T-helper 9 cell (primary cell): ENCODE measurements at places on chromosomes 2 and 18.

DNA sequence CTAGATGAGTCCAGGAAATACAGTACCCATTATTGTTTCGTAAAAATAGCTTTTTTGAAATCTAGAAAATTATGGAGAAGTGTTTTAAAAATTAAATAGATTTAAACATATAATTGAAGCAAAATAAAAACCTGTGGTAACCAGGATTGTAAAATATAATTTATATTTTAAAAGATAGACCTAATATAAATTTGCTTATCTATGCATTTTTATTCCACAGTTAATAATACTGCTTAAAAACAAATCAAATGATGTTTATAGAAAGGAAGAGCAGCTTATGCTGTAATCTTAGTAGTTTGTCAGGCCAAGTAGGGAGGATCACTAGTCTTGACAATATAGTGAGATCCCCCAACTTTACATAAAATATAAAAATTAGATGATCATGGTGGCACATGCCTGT is 388.9 kb upstream of the CNTNAP5 start:
- no peak for DNase-seq

DNA sequence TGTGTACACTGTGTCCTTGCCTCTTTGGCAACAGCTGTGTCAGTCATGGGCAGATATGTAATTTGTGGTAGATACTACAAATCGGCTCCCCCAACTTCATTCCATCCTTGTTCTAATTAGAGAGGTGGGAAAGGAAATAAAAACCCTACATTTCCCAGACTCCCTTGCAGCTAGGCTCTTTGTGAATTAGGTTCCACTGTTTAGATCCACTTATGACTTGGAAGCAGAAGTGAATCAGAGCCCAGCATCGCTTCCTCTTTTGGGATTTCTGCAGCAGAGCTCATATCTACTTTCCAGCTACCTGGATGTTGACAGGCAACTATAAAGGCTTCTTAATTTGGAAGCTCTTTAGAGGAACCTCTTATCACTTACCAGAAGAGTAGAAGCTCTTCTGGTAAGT is 34.1 kb upstream of the NARS1 start:
- DNase-seq, result no peak

GRCh38 chr2:10964052-10964790 is 52.5 kb downstream of the KCNF1 start:
- no peak for DNase-seq

GRCh38 chr18:31439807-31440325 is 7.7 kb upstream of the DSG3 start:
- DNase-seq, result no peak

DNA sequence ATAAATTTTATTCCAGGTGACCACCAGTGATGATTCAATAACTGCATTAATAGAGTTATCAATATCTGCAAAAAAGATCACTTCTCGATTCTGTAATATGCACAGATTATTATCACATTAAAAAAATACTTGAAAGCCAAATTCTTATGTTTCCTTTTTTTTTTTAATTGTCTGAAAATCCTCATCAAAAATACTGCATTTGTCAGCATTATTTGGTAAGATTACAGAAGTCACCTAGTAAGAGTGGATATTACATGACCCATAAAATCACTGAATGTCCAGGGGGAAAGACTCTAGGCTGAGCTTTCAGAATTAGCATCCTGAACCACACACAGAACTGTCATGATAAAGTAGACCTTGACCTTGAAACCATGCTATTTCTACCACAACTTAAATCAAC is 617.2 kb upstream of the CDH7 start:
- DNase-seq, result no peak

- peak; percentile 14 for DNase-seq
These were observed 223.7 kb upstream of the TRIB2 start for GRCh38 chr2:12493031-12493513.

DNA sequence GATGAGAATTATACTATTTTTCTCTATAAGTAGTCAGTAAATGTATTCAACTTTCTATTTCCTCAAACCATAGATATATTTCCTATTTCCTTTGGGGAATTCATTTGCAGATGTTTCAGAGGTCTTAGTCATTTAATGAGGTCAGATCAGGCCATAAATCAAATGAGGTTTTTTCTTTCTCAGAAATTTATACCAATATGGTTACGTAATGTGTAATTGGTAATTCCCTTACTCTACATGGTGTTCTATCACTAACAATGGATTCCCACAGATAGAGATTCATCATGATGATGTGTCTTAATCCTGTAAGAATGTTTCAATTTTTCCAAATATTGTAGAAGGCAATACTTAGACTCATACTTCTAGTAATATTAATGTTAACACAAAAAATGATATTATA is 108.0 kb downstream of the DPP4 start:
- DNase-seq, result no peak

DNA sequence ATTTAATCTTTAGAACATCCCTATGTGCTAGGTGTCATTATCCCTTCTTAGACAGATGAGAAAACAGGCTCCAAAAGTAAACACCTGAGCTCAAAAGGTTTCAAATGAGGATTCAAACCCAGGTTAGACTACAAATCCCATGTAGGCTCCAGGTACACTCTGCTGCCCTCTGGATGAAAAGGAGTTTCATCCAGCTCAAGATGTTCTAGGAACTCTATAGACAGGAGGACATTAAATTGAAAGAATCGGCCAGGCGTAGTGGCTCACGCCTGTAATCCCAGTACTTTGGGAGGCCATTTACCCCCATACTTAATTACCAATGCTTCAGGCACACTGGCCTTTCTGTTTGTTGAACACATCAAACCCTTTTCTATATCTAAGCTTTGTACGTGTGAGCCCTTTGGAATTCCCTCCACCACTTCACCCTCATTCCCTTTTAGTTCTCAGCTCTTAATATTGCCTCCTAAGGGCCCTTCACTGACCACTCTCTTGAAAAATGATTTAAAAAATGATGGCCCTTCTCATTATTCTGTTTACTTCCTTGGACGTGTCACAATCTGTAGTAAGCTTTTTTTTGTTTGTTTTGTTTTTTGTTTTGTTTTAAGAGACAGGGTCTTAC is 10.7 kb downstream of the SLC25A12 start:
- no peak for DNase-seq

DNA sequence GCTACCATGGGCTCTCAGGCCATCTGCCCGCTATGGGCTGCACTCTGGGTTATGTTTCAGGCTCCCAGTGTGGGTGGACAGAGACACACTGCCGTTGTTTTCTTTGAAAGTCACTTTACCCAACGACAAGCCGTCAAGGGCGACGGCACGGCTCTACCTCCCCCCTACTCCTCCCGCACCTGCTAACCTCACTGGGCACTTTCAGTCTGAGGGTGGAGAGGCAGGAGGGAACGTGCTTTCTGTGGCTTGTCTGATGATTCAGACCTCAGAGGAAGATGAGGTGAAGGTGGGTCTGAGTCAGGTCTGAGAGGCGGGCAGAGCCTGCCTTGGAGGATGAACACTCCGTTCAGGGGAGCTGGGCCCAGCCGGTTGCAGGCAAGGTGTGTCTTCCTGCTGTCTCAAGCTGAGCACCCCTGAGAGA is 147.6 kb upstream of the HDAC4 start:
- no peak for DNase-seq

GRCh38 chr2:126312579-126312978 is 343.4 kb upstream of the GYPC start:
- DNase-seq, result no peak

DNA sequence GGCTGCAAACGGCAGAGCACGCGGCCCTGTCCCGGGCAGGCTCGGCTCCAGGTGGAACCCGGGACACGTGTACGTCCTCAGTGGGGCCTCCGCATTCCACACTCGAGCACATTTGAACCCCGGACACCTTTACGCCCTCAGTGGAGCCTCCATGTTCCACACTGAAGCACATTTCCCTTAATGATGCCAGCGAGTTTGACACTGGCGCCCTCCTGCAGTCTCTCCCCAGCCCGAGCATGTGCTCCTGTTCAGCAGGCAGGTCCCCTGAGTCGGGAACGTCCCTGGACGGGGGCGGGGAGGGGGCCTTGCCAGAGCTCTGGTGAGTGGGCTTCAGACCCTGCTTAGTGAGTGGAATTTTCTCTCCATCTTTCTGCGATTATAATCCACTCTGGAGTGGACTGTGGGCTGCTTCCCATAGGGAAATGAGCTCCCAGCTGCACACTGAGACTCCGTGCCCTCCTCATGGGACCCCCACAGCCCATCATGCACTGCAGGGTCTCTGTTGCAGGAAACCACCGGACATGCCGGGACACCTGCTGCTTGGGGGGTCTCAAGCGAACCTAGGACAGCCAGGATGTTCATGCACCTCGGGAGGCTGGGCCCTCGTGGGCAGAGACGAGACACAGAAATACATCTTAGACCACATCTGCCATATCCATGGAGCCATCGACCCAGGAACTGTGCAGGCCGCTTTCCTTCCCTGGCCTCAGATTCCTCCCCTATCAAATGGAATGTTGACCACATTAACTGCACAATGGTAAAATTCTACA is 70.3 kb upstream of the SNTG2 start:
- DNase-seq, result no peak

DNA sequence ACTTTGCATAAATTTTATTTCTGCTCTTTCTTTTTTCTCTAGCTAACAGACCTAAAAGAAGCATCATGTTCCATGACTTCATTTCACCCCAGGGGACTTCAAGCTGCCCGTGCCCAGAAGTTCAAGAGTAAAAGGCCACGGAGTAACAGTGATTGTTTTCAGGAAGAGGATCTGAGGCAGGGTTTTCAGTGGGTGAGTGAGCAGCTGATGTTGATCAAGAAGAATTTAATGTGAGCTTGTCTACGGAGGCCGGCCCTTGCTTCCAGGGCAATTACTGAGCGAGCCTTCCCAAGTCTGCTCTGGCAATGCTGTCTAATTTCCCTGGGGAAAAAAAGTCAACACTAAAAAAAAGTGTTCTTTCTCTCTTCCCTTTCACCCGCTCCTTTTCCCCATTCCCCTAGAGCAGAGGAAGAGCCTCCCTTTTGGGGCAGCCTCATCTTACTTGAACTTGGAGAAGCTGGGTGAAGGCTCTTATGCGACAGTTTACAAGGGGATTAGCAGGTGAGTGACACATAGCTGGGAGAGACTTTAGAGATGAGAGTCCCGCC is 1.2 kb downstream of the CDK15 start:
- DNase-seq, result no peak
